Stimulated activated CD8-positive, alpha-beta memory T cell treated with anti-CD3 and anti-CD28 coated beads, Interleukin-2, amount 100 ng/mL, for 1 hour (primary cell): ENCODE measurements at places on chromosomes 12 and 14.

- no peak for DNase-seq
Measured at GRCh38 chr12:115004470-115005146, 320.6 kb upstream of the TBX3 start.

DNA sequence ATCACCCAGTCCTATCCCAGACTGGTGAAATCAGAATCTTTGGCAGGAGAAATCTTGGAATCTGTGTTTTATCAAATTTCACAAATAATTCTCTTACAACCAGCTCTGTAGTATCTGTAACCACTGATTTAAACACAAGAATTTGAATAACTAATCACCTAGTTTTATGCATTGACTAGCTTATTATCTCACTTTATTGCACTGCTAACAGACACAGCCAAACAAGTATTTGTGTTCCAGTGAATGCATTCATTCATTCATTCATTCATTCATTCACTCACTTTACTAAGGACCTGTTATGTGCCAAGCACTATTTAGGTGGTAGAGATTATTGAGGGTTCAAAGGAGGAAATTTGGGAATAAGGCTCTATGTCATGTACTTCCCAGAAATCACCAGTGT is 16.2 kb downstream of the LRRC74A start:
- no peak for DNase-seq

GRCh38 chr14:55274751-55275150 is 3.5 kb downstream of the FBXO34 start:
- no peak for DNase-seq

GRCh38 chr14:105117257-105117646 is 51.3 kb downstream of the JAG2 start:
- no peak for DNase-seq

GRCh38 chr14:100056964-100057795 is 8.0 kb upstream of the EVL start:
- no peak for DNase-seq

DNA sequence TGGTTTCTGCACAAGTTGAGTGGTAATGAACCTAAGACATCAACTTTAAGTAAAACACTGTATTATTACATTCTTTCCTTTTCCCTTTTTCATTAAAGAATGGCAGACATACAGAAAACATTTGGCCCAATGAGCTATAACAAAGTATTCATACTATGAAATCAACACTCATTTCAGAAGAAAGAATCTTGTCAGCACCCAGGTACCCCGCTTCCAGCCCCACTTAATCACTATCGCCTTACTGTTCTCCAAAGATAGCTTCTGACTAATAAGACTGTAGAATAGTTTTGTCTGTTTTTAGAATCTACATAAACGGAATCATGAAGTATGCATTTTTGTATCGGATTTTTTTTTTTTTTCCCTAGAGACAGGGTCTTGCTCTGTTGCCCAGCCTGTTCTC is 9.5 kb downstream of the CNTN1 start:
- DNase-seq: no peak

DNA sequence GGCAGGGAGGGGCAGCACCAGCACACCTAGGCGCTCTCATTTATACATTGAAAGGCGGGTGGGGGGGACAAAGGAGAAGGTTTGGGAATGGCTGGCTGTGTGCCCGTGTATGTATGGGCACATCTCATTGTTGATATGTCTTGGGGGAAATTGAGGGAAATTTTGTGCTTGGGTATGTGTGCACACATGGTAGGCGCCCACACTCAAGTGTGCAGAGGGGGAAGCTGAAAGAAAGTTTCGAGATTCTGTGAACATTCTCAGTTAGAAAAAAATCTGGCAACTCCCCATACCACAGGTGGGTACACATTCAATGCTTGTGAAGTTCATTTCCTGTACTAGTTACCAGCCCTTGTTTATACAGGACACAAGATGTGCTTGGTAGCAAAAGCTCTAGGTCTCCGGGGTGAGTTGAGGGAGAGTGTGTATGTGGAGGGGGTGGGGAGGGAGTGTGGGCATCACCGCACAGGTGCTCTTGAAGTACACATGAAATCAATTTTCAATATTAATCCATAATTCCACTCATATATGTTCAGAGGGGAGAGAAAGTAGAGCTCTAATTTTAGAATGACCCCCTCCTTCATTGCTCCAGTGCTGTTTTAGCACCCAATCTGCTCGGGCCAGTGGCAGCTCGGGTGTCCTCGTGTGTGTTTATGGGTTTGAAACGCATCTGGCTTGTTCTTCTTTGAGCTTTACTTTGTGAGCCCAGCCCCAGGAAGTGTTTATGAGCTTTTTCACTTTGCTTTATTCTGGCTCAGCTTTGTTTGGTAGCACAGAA is 286.0 kb downstream of the ZFP36L1 start:
- no peak for DNase-seq

DNA sequence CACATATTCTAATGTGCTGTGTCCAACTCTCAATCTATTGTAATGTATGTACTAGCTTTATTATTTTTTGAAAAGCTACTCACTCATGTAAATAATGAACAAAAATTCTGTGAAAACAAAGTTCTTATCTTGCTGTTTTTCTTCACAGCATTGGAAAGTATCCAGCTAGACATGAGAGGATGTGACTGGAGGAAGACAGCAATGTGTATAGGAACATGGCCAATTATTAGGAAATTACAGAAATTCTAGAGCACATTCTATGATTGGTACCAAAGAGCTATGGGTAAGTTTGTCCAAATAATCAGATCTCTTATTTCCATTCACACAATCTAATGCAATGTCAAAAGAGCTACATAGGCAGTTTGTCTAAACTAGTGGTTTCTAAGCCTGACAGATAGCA is 1100.2 kb downstream of the FSCB start:
- no peak for DNase-seq

GRCh38 chr12:2681450-2682205 is 113.1 kb upstream of the FKBP4 start:
- DNase-seq: no peak

GRCh38 chr14:32710231-32710671 is 228.4 kb upstream of the NPAS3 start:
- no peak for DNase-seq

DNA sequence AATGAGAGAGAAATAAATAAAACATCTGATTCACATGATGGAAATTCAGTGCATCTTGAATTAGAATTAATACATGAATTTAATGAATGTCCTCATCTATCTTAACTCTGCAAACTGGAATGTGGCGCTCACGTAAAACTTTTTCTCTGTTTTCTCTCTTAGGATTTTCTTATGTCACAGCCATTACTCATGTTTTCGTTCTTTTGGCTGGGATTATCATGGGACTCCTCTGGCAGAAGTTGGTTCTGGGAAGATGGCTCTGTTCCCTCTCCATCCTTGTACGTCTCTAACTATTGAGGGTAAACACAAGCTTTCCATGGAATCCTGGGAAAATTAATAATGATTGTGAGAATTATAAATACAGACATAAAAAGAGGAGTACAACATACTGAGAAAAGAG is 5.0 kb downstream of the CLEC12B start:
- DNase-seq: no peak

DNA sequence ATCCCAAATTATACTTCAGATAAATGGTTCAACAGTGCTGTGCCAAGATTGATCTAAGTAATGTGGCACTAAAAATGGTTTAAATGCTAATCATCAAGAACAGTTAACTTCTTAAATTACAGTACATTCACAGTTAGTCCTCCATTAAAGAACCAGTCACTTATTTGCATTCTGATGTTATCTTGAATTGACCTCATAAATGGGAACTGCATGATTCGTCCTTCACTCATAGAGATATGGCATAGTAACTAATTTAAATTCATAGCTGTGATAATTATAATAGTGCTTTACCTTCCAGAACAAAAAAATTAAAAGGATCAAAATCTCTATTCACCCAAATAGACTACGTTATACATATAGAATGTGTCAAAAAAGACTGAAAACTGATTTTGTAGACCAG is 61.1 kb downstream of the COCH start:
- DNase-seq: no peak

GRCh38 chr12:101165319-101165718 is 44.7 kb downstream of the SLC5A8 start:
- DNase-seq: no peak

GRCh38 chr12:30095511-30095910 is 311.8 kb upstream of the TMTC1 start:
- no peak for DNase-seq

DNA sequence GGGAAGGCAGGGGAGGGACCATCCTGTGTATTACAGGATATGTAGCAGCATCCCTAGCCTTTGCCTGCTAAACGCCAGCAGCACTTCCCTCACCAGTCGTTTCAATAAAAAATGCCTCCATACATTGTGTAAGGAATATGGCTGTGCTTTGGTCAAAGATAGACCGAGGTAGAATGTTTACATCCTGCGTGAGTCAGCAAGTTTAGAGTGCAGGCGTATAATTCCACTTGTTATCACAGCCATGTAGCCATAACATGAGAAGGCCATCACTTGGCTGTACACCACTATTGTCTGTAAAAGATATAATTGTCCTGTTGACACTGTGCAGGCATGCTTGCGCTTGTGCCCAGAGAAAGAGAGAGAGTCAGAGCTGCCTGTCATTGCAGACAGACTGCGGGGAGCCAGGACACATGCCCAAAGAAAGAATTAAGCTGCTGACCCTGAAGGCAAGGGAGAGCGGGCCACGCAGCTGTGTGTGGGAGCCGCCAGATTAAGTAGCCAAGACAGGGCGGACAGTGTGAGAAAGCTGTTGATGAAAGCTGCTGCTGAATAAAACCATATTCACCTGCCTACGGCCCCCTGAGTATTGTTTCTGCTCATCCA is 68.4 kb downstream of the CRACR2A start:
- no peak for DNase-seq

- no peak for DNase-seq
Measured at GRCh38 chr14:93804654-93805053, 16.4 kb upstream of the PRIMA1 start.

DNA sequence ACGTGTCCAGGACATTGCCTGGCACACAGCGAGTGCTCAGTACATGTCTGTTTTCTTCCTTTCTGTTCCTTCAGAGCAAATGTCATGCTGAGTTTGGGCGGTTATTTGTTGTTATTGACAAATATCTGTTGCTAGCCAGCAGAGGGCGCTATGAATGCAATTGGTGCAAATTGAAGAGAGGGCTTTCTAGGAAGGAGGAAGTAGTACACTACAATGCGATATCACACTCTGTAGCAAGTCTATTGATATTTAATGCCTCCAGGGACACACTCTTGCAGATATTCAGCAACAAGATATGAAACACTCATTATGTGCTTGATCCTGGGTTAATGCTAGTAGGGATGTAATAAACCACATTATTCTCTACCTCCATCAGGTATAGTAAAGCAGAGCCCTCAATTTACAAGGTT is 267.3 kb upstream of the SRRM4 start:
- no peak for DNase-seq

GRCh38 chr14:69363055-69363454 is 35.0 kb downstream of the ERH start:
- DNase-seq: no peak

DNA sequence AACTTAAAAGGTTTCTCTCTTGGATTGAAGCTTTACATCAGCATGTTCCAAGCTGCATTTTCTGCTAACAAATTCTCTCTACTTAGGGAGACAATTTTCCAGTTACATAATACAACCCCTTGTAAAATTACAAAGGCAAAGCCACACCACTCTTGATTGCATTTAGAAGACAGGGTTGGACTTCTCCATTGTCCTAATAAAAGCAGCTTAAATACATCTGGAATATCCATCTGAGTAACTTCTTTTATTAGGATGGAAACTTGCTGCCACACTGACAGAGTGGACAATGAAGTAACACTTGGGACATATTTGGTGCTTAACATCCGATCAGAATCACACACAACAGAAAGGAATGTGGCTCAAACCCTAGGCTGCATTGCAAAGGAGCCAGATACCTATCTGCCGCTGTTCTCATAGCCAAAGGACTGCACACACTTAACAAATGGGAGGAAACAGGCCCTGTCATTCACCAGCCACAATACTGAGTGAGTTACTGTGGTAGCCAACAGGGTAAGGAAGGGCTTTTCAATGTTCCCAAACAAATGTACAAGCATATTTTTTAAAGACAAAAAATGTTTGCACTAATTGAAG is 157.2 kb downstream of the PAX9 start:
- DNase-seq: no peak

DNA sequence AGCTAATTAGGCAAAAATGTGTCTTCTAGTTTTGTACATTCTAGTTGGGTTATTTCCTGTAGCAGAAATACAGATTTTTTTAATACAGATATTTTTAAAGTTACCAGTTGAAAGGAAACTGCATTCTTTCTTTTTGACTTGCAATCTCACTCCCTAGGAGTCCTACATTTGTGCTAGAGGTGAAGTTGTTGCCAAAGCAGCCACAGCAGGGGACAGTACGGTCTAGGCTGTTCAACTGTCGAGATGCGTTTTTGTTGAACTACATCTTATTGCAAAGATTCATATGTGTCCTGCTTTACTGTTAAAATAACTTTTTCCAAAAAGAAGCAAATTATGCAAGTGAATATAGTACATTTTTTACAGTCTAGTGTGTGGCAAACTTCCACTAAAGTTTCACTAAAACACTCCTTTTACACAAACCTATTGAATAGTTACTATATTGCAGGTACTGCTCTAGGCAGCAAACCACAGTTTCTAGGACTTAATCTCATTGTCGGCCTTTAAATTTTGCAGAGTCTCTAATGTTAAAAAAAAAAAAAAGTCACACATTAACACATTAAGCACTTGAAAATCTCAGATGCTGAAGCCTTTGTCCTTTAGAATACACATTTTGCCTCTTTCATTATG is 30.2 kb upstream of the SRGAP1 start:
- no peak for DNase-seq

- DNase-seq: no peak
Measured at GRCh38 chr12:60391791-60392190, 796.0 kb downstream of the SLC16A7 start.

DNA sequence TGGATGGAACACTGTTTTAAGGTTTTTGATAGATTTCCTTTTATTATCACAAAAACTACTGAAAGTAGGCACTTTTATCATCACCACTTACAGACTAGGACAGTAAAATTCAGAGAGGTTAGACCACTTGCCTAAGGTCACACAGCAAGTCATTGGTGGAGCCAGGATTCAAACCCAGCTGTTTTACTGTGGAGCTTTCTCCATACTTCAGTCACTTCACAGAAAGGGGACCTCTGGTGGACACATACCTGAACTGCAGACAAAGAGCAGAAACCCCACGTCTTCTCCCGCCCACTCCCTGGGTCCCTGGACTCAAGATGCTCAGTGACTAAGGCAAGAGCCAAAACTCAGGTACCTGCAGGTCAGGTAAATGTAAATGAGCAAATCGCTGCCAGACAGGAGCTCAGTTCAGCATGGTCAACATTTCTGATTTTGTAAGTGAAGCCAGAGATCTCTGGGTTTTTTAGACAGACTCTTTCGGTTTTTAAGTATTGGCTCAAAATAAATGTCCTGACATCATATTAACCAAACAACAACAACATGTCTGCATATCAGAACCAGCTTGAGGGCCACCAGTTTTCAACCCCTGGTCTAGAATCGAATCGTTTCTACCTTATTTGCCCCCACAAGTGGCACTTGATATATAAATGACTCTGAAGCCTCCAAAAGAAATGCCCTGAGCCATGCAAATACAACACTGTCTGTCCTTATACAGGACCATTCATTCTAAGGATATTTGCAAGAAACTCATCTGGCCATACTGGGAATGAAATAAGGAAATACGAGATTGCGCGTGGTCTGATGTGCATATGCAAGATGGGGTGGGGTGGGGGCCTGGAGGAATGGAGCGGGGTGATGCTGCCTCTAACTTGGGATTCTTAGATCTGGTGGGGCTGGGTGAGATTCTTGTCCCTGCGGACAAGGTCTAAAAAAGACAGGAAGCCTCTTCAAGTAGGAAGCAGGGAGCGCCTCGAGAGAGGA is 110.9 kb downstream of the KSR2 start:
- no peak for DNase-seq

- DNase-seq: no peak
Measured at GRCh38 chr12:13208533-13209435, 12.3 kb downstream of the EMP1 start.

GRCh38 chr14:83058068-83058467 is 1524.4 kb upstream of the SEL1L start:
- DNase-seq: no peak
